ENCODE measurements at places on chromosomes 5 and 9.
A peak's percentile ranks its signal among the peaks of the same experiment; 100 is the strongest.

DNA sequence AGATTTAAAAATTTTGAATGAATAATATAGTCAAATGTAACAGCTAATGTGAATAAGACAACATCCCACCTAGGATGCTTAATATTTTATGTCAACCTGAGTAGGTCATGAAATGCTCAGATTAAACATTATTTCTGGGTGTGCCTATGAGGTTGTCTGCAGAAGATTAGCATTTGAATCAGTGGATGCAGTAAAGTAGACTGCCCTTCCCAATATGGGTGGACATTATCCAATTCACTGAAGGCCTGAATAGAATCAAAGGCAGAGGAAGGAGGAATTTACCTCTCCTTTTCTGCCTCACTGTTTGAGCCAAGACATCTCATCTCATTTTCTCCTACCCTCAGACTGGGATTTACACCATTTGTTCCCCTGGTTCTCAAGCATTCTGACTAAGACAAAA, 1582.3 kb downstream of the EFNA5 start:
- DNase-seq: no peak

GRCh38 chr5:109125755-109126429, 283.9 kb downstream of the PJA2 start:
- DNase-seq: no peak

GRCh38 chr9:115211413-115212124, 93.6 kb upstream of the TNC start:
- DNase-seq: no peak

DNA sequence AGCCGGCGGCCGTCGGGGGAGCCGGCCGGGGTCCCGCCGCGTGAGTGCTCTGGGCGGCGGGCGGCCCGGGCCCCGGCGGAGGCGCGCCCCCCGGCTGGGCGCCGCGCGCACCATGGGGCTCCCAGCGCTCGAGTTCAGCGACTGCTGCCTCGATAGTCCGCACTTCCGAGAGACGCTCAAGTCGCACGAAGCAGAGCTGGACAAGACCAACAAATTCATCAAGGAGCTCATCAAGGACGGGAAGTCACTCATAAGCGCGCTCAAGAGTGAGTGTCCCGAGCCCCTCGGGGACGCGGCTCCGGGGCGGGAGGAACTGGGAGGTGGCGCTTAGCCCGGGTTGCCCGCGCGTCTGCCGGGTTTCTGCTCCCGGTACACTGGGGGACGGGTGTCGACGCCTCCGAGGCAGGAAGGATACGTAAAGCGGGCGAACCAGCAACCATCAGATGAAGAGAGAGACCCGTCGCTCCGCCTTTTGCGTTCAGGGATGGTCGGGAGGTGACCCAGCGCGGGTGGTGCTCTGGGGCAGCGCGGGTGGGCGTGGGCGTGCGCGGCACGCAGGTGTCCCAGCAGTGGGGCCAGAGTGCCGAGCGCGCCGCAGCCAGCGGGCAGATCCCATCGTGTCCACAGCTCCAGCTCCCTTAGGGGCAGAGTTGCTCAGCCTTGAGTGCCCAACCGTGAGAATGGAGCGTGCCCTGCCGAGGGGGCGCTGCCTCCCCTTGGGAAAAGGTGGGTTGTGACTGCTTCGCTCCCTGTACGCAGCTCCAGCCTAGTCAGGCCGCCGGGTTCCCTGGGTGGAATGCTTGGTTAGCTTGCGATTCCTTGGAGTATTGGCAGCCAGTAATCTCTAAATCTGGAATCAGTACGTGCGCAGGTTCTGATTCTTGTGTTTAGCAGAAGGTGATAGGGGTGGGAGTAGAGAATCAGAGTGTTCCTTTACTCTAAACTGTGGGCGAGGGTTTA, 753 bp downstream of the ARHGAP26 start:
- peak; percentile 25 for DNase-seq

DNA sequence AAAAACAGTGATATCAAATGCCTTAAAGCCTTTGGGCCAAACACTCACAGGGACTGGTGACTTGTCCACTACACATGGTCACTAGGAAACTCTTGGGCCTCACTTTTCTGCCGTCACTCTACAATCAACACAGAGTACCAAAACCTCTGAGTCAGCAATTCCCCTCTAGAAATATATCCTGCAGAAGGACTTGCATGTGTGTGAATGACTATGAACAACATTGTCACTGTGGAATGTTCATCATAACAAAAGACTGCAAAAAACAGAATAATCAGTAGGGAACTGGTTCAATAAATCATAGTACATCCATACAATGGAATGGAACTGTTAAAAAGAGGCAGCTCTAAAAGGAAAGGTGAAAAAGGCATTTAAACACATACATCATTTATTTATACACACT, 44.1 kb upstream of the SMU1 start:
- no peak for DNase-seq

GRCh38 chr5:157217289-157218024, 36.8 kb downstream of the ITK start:
- no peak for DNase-seq

DNA sequence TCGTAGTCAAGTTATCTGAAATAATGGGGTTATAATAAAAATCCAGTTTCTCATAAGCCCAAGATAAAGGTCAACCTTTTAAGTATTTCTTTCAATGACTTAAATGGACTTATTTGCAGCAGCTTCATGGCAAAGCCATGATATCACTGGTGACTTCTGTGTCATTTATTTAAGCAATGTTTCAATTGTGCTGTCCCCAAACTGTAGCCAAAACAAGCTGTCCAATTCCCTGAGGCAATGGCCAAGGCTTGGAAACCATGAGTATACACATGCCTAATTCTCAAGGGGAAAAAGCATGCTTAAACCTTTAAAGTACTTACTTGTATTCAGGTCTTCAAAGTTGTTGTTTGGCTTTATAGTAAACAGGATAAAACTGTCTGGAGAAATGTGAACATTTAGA, 376.4 kb upstream of the TNC start:
- no peak for DNase-seq

DNA sequence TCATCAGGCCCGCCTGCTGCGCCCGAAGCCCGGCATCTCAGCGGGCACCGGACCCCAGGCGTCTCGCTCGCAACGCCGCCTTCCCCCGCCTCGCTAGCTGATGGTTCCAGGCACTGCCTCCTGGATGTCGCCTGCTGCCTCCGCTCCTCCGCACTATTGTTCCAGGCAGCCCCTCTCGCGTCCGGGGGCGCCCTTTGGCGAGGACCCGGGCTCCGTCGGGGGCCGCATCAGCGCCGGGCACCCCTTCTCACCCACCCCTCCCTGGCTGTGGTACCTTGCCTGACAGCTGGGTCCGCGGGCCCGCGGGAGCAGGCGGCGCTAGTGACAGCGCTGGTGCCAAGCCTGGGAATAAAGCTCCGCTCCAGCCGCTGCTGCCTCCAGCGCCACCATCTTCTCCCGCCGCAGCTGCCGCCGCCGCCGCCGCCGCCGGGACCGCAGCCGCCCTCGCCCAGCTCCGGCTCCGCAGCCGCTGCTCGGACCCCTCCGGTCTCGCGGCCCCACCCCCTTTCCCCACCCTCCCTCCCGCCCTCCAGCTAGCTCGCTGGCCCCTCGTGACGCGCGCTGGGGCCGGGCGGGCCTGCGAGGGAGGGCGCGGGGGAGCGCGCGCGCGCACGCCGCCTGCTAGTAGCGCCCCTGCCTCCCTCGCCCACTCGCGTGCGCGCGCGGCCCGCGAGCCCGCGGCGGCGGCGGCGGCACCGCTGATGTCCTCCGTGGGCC, at the start of gene APBA1:
APBA1 (minus strand) TSS at position 493 of the 717 bp plus-strand sequence.
- DNase-seq: peak; percentile 2

GRCh38 chr5:151808451-151809169, 36.9 kb downstream of the G3BP1 start:
- DNase-seq: no peak

Data from stimulated activated CD4-positive, alpha-beta T cell treated with anti-CD3 and anti-CD28 coated beads, Interleukin-12 subunit alpha, Interleukin-12 subunit beta, amount 100 ng/mL, for 24 hours (primary cell).